ENCODE measurements at places on chromosomes 3 and 15.

GRCh38 chr3:50316657-50317242, 5.8 kb downstream of the HYAL2 start:
- no peak for DNase-seq

GRCh38 chr3:10783360-10784351, 32.4 kb upstream of the SLC6A11 start:
- peak; percentile 33 for DNase-seq

DNA sequence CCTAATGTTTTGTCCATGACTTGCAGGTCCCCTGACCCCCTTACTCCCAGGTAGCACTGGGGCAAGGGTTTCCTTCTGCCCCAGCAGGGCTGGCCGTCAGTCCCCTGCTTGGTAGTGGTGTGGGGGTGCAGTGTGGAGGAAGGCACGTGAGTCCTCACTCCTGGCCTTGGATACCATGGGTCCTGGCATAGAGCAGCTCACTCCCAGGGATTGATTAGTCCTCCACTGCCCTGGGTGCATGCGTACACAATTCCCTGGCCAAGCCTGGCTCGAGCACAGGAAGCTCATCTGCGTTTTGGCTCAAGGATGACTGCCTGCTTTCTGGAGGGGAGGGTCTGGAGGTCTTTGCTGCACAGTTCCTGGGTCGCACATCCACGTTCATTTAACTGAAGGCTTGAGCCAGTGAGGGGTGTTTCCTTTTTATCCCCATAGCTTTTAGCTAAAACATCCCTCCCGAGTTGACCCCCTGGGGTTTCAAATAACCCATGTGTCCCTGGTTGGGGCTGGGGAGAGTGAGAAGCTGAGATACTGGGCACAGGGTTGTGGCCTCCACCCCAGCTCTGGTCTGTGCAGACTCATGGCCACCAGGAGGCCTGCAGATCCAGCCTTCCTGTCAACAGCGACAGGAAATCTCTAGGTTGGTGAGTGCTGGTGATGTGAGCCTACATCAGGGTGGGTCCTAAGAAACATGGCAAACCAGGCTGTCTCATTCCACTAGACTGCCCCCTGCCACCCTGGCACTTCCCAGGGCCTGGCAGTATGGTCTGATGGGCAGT, 11.5 kb downstream of the HEMK1 start:
- DNase-seq = no peak

DNA sequence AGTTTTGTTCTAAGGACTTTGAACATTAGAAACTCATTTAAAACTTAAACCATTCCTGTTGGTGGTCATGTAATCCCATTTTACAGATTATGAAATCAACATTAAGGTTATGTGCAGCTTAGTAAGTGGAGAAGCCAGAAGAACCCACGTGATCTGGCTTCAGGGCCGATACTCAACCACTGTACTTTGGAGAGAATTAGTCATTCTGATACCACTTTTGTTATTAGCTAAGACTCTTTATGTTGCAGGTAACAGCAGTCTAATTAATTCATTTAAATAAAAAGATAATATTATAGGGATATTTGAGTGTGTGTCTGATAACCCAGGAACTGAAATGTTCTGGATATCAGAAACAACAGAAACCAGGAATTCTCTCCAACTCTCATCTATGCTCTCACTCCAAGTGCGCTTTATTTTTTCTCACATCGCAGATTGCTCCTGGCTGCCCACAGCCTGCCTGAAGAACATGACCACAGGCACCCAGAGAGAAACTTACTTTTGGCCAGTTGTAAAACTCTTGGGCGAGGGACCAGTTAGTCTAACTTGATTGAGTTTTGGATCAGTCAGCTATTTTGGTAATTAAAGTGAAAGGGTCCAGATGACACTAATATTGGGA, 25.2 kb downstream of the UBE2E1 start:
- no peak for DNase-seq

GRCh38 chr15:75673426-75674235, 25.9 kb downstream of the SNX33 start:
- DNase-seq = peak; percentile 73

GRCh38 chr3:24945563-24945962, 450.9 kb upstream of the THRB start:
- no peak for DNase-seq

DNA sequence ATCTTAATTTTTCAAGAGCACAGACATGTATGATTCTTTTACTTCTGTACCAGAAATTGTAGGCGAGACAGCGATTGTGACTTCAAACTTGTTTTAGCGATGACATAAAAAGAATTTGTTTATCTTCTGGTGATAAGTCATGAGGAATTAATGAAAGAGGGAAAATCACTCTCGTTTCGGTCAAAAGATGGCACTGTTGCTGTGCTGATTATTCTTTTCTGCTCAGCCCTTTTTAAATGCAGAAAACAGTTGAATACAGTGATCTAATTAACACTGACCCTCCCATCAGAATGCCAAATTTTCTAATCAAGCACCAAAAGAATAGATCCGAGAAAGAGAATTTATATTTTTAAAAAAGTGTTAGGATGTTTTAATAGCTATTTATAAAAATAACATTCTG, 52.6 kb downstream of the NSUN3 start:
- peak; percentile 12 for DNase-seq

DNA sequence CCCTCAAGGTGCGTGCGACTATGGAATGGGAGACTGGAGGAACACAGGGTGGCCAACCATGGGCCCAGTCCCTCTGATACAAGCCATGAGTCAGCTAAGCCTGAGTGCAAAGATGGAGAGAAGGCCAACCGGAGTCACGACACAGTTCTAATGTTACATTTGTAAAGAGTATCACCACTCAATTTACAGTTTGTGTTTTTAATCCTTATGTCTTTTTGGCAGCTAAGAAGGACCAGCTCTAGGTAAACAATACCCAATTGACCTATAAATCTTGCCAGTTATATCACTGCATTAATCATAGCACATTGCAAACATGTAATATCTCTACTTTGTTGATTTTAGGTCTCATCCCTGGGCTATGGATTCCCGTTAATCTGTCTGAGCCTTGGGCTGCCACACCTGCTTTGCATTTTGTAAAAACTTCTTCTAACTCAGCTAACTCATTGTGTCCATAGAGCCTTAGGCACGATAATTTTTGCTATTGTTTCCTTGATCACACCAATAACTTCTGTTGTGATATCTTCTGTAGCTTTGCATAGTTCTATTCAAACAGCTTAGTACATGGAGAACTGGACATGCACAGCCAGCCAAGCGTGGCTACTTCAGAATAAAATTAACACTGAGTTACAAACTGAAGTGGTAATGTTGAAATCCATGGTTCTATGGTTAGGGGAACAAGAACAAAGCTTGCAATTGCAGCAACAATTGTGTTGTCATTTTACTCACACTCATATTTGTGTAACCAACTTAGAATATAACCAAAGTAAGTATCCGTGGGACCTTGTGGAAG, 50.3 kb downstream of the LSM3 start:
- no peak for DNase-seq

GRCh38 chr3:71724584-71725270, 475 bp downstream of the EIF4E3 start:
- DNase-seq = peak; percentile 55

- no peak for DNase-seq
Observed at GRCh38 chr3:189212681-189213080, 40.9 kb downstream of the TPRG1 start.
